Stimulated activated CD8-positive, alpha-beta memory T cell treated with anti-CD3 and anti-CD28 coated beads, Interleukin-7, amount 100 ng/mL, for 1 hour (primary cell): ENCODE measurements at places on chromosomes 2 and 18.

DNA sequence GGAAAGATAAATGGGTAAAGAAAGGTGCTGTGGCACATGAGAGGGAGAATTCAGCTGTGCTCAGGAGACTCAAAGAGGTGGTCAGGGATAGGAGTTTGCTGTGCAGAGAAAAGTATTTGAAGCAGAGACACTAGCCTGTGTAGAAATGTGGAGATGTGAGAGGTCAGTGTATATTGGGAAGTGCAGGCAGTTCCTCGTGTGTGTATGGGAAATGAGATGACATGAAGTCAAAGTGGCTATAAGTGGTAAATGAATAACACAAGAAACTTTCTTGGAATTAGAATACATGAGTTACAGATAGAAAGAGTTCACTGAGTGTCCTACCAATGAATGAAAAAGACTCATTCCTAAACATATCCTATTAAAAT lies 11.6 kb downstream of the MAP3K20 start:
- no peak for DNase-seq

DNA sequence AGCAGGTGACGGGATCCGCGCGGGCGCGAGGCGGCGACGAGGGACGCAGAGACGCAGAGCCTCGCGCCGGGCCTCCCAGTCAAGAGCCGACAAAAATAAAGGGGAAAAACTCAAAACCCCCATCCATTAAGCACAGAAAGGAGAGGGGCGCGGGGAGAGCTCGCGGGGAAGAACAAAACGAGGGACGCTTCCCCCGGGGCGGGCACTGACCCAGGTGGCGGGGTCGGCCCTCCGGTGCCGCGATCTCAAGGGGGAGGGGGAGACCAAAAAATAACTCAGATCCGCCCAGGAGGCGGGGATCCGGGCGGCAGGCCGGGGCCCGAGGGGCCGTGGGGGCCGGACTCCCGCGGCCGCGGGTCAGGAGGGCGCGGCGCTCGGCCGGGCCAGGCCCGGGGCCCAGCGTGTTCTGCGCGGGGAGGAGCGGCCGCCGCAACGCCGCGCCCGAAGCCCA lies 597 bp downstream of the RNF103 start:
- DNase-seq, result no peak

DNA sequence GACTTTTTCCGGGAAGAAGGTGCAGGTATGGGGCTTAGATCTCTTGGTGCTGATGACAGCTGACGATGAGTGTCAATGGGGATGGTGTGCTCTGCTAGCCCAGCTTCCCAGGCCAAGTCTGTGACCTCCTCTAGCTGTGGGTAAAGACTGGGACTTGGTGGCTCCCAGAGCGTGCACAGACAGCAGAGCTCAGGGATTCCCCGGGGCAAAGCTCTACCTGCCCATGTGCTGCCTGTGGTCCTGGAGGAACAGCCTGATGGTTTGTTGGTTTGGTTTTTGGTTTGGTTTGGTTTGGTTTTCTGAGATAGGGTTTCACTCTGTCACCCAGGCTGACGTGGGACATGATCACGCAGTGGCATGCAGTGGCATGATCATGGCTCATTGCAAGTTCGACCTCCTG lies 19.2 kb downstream of the ATP6V1B1 start:
- DNase-seq, result no peak

- DNase-seq, result peak; percentile 47
Observed at GRCh38 chr2:135820003-135820618, 16.9 kb downstream of the LCT start.
